ENCODE measurements at places on chromosomes 3 and 15.
A peak's percentile ranks its signal among the peaks of the same experiment; 100 is the strongest.

- peak; percentile 60 for DNase-seq
These were observed 2.1 kb downstream of the ATP11B start for GRCh38 chr3:182795389-182795782.

DNA sequence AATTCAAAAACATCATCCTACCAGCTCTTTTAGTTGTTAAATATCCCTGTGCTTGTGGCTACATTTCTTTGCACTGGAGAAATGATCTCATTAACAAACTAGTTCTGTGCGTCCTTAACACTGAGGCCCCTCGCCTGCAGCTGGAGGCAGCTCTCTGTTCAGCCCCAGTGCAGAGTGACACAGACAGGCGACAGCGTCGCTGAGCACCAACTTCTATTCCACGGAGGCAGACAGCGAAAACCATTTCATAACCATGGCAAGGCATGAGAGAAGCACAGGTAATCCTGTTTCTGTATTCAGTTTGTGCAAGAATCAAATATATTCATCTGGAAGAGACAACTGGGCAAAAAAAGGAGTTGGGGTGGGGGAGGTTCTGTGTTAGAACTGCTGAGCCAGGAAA lies 530.7 kb downstream of the ZIC1 start:
- no peak for DNase-seq

DNA sequence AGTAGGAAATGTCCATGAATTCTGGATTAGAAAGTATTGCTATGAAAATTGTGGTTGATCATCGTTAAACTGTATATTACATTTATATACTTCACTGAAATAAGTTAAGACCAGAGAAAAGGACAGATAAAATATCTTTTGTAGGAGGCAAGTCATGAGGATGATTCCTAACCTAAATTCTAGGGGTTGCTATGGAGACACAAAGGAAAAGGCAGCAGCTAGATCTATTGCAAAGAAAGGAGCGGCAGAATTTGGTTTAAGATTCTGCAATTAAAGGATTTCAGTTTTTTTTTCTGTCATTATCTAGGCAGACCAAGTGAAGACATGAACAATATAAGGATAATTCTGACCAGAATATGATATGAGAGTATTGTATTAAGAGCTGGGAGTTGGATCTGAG lies 136.1 kb downstream of the CHL1 start:
- no peak for DNase-seq

- DNase-seq = no peak
These were observed 44.2 kb upstream of the ZBED2 start for GRCh38 chr3:111639316-111639715.

GRCh38 chr3:139676632-139677387 lies 962 bp downstream of the NMNAT3 start:
- peak; percentile 68 for DNase-seq

DNA sequence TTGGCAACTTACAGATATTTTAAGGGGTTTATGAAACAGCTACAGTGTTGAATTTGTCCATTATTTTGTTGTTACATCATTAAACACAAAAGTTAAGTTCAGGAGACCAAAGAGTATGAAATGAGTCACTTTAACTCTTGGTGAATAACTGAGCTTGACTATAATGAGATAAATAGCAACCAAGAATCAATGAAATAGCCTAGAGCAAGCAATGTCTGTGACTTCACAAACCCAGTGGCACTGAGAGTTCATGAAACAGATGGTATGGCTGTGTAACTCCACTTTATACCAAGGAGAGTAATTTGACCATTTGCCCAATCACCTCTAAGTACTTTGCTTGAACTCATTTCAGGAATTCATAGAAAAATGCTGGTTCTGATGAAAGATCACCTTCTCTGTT lies 169.6 kb upstream of the GADL1 start:
- DNase-seq = no peak

- peak; percentile 65 for DNase-seq
These were observed at the start of gene PLXND1 for GRCh38 chr3:129606636-129607390. Gene PLXND1, minus strand, starts transcription at chr3:129606676. Its CDS starts 37 bp downstream, at chr3:129606639.

- no peak for DNase-seq
These were observed 17.9 kb upstream of the ABI3BP start for GRCh38 chr3:101011136-101011535.

- DNase-seq = no peak
These were observed 111.2 kb downstream of the LSM3 start for GRCh38 chr3:14289590-14290461.

- no peak for DNase-seq
These were observed 1560.0 kb upstream of the GBE1 start for GRCh38 chr3:83321457-83321856.

- no peak for DNase-seq
These were observed 630.4 kb upstream of the ADAMTS9 start for GRCh38 chr3:65318231-65318630.

GRCh38 chr3:171284308-171285075 lies 175.7 kb downstream of the TNIK start:
- peak; percentile 33 for DNase-seq

- DNase-seq = no peak
These were observed 511.6 kb downstream of the PLOD2 start for GRCh38 chr3:145649368-145649887.

DNA sequence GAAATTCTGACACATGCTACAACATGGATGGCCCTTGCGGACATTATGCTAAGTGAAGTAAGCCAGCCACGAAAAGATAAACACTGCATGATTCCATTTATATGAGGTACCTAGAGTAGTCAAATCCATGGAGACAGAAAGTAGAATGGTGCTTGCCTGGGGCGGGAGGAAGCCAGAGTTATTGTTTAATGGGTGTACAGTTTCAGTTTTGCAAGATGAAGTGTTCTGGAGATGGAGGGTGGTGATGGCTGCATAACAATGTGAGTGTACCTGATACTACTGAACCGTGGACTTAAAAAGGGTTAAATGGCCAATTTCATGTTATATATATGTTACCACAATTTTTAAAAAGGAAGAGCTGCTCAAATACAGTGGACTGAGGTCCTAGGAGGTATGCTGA lies 66.9 kb downstream of the SEMA5B start:
- DNase-seq = no peak

- peak; percentile 7 for DNase-seq
These were observed 370.0 kb upstream of the FRG2C start for GRCh38 chr3:75294124-75294523.

GRCh38 chr3:176911579-176911978 lies 285.7 kb downstream of the TBL1XR1 start:
- no peak for DNase-seq

DNA sequence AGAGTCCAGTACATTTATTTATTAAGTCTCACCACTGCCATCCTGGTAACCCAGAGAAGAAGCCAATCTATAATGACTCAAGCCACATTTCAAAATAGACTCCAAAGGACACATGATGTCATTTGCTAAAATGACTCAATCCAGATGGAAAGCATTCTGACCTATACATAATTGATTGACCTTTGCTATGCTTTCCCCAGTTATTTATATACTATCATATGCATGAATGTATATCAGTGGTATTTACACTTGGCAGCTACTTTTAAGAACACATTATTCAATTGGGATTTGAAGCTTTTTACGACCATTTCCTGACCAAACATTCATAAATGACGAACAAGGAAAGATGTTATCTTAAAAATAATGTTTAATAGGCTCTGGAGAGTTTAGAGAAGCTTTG lies 297.2 kb downstream of the FHIT start:
- DNase-seq = no peak

DNA sequence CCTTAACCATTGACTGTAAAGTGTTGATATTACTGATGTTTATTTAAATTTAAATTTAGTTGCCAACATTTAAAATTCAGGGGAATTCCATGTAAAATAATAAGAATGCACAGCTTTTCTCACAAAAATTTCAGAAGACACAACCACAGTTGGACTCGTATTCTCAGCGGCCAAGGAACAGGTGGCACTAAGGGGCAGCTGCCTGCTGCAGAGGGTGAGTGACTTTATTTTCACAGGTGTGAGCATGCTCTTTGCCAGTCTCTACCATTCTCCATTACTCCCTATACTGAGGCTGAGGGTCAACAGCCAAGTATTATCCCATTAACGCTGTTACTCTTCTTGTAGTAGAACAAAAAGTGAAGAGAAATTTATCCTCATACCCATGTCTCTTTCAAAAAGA lies 92.1 kb upstream of the GADL1 start:
- no peak for DNase-seq

GRCh38 chr3:51935886-51936755 lies 5.6 kb downstream of the RRP9 start:
- DNase-seq = no peak

- no peak for DNase-seq
These were observed 45.6 kb upstream of the FSTL1 start for GRCh38 chr3:120496278-120497002.

DNA sequence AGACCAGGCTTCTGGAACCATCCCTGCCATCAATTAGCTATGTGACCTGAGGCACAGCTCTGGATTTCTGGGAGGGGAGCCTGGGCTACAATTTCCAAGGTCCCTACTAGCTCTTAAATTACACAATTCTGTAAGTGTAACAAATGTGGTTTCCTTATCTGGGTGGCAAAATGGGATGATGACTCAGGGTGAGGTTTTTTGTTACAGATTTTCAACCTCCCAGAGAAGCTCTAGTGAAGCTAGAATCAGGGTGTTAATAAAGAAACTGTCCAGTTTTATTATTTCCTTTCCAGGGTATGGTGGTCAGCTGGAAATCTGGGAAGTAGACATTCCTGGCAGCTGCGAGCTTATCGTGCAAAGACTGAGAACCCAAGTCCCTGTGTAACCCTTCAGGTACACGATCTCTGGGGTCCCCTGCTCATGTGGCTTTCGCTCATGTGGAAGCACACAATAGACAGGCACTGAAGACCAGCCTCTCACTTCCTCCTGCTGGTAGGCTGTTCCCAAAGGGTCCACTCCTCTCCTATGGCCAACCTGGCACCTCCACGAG lies 7.3 kb downstream of the RAB27A start:
- DNase-seq = peak; percentile 60

DNA sequence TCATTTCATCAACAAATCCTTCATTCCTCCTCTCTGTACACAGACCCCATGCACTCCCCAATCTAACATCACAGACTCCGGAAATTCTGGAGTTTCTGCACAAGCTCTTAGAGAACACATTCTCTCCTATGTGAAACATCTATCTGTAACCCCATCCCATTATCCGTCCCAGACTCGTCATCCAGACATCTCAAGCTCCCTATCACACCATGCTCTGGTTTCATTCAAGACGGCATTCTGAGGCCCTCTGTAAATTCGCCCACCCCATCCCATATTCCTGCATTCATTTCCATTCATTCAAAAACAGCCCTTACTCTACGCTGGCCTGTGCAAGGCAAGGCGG lies 575 bp downstream of the LEO1 start:
- DNase-seq = peak; percentile 23

GRCh38 chr3:115890579-115890978 lies 267.3 kb downstream of the GAP43 start:
- DNase-seq = no peak

GRCh38 chr3:12577379-12577778 lies 20.5 kb downstream of the MKRN2 start:
- no peak for DNase-seq

- DNase-seq = no peak
These were observed 7.6 kb downstream of the B2M start for GRCh38 chr15:44718927-44719292.

- peak; percentile 66 for DNase-seq
These were observed 734 bp downstream of the TBL1XR1 start for GRCh38 chr3:177196456-177197040.

DNA sequence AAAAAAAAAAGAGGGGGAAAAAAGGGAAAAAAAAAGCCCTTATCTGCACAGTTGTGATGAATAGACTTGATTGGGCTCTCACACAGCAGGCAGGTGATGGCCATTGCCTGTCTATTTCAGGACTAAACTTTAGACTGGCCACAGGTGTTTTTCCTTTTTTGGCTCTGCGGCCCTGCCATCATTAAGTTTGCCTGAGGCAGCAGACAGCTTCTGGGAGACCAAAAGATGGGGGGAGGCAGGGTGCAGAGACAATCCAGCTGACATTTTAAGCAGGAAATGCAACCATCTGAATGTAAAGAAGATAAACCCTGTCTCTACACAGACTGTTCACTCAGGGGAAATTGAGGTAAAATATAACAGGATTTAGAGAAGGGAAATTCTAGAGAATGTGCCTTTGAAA lies 295.0 kb upstream of the KCNH8 start:
- no peak for DNase-seq

- no peak for DNase-seq
These were observed 13.6 kb downstream of the EXOG start for GRCh38 chr3:38509732-38510131.

DNA sequence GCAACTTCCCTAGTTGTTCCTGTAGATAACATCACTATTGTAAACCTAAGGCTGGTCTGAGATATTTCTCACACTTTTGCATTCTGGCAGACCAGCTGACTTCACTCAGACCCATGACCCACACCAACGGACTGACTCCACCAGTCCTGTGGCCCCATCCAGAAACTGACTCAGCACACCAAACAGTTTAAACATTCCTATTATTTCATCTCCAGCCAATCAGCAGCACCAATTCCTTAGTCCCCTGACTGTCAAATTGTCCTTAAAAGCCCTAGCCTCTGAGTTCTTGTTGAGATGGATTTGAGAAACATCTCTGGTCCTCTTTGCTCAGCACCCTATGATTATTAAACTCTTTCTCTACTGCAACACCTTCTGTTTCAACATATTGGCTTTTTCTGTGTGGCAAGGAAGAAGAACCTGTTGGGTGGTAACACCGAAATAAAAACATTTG lies 12.2 kb upstream of the IDH2 start:
- DNase-seq = peak; percentile 72

GRCh38 chr15:35126236-35126635 lies 41.1 kb upstream of the NANOGP8 start:
- no peak for DNase-seq

DNA sequence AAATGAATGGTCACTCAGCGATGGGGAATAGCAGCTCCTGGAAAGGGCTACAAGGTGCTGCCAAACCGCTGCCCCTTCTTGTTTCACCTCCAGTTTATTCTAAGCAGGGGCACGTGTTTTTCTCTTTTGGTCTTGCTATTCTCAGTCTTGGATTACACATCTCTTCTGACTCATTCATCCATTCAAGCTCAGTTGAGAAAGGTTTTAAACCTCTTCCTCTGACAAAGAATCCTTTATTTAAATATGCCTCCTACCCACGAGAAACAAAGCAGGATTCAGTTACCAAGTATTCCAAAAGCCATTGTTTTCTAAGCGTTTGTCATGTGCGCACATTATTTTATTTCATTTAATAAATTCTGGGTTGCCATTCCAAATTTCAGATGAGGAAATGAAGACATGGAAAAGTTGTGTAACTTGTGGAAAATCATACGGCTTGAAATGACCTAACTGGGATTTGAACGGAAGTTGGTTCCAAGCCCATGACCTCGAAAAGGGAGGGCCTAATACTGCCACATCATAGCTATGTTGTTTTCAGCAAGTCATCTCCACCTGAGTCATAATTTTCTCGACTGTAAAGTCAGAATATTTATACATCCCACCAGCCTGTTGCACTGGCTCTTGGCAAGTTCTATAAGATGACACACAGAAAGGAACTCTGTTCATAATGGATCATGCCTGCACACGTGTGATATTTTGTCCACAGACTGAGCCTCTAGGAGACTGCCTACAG lies 292.0 kb upstream of the SLCO3A1 start:
- no peak for DNase-seq

- no peak for DNase-seq
These were observed 287.5 kb downstream of the RBMS3 start for GRCh38 chr3:29568355-29568754.

- no peak for DNase-seq
These were observed 88.4 kb downstream of the PLCH1 start for GRCh38 chr3:155656466-155656865.

- DNase-seq = peak; percentile 63
These were observed 7.8 kb upstream of the KIF7 start for GRCh38 chr15:89662893-89663626.

- peak; percentile 57 for DNase-seq
These were observed 182.0 kb downstream of the TNIK start for GRCh38 chr3:171278299-171278590.

Measured in hematopoietic multipotent progenitor cell treated with erythropoietin and hydrocortisone succinate and interleukin-3 and kit ligand, for 8 days (in vitro differentiated cells).